ENCODE measurements at places on chromosomes 3 and 15. TPM values are rescaled to one million over a fixed set of nuclear protein-coding genes. Genes with fewer than 3 reads are reported as not detected.

GRCh38 chr3:141840737-141841544, 35.5 kb upstream of the ATP1B3 start:
- no peak for DNase-seq

GRCh38 chr3:146166415-146166821, 5.4 kb upstream of the PLOD2 start:
- DNase-seq = no peak

DNA sequence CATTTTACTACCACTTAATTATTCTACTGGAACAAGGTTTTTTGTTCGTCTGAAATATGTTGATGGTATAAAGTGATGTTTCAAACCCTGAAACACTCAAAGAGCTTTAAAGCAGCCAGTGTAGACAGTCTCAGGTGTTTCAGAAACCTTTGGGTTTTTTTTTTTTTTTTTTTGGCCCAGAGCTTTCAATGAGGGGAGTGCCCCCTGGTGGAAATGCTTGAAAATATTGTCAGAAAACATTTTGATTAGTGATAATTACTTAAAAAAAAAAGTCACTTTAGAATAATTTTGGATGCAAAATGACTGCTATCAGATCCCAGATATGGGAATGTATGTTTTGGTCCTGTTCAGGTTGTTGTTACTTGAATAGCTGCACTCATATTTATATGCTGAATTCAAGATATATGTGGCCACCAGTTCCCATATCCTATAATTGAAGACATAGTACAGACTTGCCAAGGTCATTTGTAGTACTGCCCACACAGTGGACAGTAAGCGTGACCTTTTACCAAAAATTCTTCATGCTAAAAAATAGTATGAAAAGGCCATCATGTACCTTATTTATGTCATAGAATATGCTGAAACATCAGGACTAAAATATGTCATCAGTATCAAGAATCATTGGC, 35.9 kb downstream of the SATB1 start:
- no peak for DNase-seq

GRCh38 chr3:49343163-49343562, 3.3 kb upstream of the USP4 start:
- DNase-seq = no peak

DNA sequence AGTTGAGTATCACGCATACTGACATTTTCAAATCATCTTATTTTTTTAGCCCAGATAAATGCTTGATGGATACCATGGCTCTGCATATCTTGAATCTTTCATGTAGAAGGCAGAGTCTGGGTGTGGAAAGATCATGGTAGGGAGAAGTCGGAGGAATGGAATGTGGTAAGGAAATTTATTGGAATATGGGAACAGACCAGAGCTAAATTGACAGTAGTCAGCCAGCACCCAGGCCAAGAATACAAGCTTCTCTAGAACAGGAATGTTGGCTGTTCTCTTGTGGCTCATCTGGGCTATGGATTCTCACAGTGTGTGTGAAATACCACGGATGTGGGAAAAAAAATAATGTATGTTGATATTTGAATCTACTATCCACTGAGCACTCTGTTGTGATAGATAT, 305.7 kb upstream of the COL8A1 start:
- no peak for DNase-seq

DNA sequence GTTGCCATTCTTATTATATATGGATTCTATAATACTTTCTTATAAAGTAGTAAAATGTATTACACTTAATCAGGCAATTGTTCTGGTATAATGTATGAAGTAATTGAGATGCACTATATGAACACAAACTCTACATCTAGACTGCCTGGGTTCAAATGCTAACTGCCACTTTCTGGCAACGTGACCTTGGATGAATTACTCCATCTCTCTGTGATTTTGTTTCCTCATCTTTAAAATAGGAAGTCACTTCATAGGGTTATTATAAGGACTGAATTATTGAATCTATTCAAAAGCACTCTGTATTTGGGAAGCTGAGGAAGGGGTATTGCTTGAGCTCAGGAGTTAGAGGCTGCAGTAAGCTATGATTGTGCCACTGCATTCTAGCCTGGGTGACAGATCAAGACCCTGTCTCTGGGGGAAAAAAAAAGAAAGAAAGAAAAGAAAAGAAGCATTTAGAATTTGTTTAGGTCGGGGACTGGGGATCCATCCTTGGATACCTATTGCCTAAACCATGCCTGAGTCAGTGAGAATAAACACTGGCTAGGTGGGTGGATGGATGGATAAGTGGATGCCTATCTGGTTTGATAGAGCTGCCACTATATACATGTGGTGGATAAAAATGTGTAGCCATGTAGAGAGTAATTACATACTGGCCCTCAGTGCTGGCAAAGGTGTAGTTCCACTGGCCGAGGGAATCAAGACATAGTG, 2.5 kb downstream of the TM4SF1 start:
- no peak for DNase-seq

- DNase-seq = no peak
These were observed 347.7 kb downstream of the PLCL2 start for GRCh38 chr3:17232442-17232841.

- DNase-seq = no peak
These were observed 42.4 kb downstream of the TMEM40 start for GRCh38 chr3:12716605-12717151.

DNA sequence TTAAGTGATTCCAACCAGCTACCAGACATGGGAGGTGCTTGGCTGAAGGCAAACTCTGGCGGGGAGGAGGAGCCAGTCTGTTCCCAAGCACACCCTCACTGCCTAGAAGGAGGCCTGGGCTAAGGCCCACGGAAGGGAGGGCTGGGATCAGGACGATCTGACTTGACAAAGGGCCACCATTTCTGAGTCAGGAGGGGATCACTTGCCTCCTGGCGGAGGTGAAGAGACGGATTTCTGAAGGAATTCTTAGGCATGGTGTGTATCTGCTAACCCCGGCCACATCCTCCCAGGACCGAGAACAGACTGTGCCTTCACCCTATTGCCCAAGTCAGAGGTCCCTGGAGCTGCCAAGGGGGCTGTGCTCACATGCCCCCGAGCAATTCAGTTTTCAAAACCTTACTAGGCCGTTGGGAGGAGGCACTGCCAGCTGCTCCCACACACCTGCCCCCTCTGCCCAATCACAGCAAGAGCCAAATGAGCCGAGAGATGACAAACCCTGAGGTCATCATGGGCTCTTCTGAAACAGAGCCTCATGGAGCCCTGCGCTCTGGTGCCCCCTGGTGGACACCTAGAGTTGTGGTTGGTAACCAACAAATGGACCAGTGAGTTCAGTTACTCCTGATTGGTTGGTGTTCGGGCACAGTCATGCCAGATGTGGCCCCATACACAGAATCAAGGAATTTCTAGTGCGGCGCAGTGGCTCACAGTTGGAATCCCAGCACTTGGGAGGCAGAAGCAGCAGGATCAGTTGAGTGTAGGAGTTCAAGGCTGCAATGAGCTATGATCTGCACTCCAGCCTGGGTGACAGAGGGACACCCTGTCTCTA, 6.5 kb upstream of the TNK2 start:
- peak; percentile 99 for DNase-seq

- DNase-seq = no peak
These were observed 10.0 kb upstream of the CAMKV start for GRCh38 chr3:49879721-49880120.

DNA sequence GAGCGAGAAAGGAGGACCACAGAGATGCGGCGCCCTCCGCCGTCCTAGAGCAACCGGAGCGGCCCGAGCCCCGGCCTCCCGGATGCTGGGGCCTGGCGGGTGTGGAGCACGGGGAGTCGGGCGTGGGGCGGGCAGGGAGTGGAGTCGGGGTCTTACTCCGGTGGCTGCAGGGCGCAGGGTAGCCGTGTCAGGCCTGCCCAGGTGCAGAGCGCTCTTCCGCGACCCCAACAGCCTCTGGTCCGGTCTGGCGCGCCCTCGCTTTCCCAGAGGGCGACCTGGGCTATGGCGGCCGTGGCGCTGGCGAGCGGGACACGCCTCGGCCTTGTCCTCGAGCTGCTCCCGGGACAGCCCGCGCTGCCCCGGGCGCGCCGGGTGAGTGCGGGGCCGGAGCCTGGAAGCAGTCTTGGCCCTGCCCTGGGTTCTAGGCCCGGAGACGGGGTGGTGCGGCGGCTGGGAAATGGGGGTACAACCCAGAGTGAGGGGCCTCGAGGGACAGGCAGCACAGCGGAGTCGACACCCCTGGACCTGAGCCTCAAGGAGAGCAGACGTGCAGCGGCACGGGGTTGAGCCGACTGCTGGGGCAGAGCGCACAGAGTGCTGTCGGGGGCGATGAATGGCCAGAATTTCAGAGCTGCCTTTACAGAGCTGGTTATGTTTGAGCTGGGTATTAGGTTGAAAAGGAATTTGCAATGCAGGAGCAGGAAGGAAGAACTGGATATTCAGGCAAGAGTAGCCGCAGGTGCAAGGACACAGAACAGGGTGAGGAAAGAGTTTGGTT, at the start of gene ZNF662:
ZNF662 (plus strand) TSS at position 73 of the 778 bp plus-strand sequence. CDS start 1,973 bp downstream, outside the sequence.
- DNase-seq = peak; percentile 33

GRCh38 chr3:72102112-72102616, 317.2 kb upstream of the PROK2 start:
- DNase-seq = no peak

DNA sequence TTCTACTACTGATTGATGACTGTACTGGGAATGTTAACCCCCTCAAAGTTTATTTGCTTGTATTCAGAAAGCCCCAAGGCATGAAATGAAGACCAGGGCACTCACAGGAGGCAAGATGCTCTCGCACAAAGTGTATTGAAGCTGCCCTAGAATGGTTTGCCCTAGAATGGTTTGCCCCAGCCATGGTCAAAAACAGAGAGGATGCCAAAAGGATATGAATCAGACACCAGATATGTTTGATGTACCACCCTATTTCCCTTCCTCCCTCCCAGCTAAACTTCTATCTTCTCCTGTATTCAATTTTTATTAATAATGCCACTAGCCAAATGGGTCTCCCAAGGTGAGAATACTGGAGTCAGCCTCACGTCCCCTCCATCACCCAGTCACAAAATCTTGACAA, 101.3 kb downstream of the TMCO5A start:
- DNase-seq = no peak

GRCh38 chr3:64666171-64666588, 21.6 kb downstream of the ADAMTS9 start:
- DNase-seq = no peak

DNA sequence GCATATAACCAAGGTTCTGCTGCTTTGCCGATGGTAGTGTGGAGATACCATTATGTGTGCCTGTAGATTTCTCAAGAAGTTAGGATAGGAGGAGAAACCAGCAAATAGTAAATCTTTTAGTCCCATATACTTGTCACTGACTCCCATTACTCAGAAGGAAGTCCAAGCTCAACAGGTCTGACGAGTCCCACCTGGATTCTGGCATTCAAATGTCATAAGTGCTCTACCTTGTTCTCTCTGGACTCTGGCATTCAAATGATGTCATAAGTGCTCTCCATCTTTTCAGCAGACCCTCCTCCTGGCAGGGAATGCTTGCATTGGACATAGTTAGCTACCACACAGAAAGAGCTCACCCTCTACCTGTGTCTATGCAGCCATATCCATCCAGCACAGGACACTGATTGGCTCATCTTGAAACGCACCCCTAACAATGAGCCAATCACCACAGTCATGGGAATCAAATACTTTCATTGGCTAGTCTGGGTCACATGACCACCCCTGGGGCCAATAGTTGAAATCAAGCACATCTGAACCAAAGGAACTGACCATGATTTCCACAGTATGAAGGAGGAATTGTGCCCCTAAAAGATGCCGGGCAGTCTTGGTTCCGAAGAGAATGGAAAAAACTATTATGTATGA, 205.0 kb upstream of the ADAMTS9 start:
- no peak for DNase-seq

- DNase-seq = peak; percentile 97
These were observed at the start of gene BUB1B for GRCh38 chr15:40160689-40161688. TSS of gene BUB1B (plus strand) at chr15:40161069. CDS start at chr15:40161221, 152 bp downstream.

DNA sequence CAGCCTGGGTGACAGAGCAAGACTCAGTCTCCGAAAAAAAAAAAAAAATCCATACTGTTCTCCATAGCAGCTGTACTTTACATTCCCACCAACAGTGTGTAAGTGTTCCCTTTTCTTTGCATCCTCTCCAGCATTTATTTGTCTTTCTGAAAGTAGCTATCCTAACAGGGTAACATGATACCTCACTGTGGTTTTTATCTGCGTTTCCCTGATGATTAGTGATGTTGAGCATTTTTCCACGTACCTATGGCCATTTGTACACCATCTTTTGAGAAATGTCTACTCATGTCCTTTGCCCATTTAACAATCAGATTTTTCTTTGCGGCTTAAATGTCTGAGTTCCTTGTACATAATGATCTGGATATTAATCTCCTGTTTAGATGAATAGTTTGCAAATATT, 119.3 kb downstream of the RFX7 start:
- DNase-seq = no peak

GRCh38 chr3:32973982-32974381, 22.5 kb downstream of the CCR4 start:
- no peak for DNase-seq

GRCh38 chr3:46948830-46949671, 27.5 kb downstream of the CCDC12 start:
- peak; percentile 41 for DNase-seq

DNA sequence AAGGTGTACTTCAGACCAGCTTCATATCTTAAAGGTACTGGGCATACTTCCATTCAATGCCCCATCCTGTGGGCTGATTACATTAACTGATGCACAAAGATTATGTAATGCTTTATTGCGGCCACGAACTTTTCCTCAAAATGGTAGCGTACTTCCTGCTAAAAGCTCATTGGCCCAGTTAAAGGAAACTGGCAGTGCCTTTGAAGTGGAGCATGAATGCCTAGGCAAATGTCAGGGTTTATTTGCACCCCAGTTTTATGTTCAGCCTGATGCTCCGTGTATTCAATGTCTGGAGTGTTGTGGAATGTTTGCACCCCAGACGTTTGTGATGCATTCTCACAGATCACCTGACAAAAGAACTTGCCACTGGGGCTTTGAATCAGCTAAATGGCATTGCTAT, 3.4 kb downstream of the SKIL start:
- DNase-seq = no peak

CADPS gene
- 5.4 TPM for total RNA-seq

TRIM42 gene
- not detected for total RNA-seq

WDR49 gene
- total RNA-seq = 0.90 TPM

GOLGA6L9 gene
- 3.9 TPM for total RNA-seq

KY gene
- total RNA-seq = not detected

TM6SF1 gene
- 0.96 TPM for total RNA-seq

CCDC39 gene
- 0.79 TPM for total RNA-seq

GPR87 gene
- 0.18 TPM for total RNA-seq

SAMD7 gene
- total RNA-seq = not detected

SEMA6D gene
- 15.8 TPM for total RNA-seq

SNTN gene
- not detected for total RNA-seq

MCCC1 gene
- total RNA-seq = 21.1 TPM

RAB27A gene
- 6.8 TPM for total RNA-seq

TRANK1 gene
- 5.9 TPM for total RNA-seq

Measured in H9 (cell line).